ENCODE measurements at places on chromosomes 16 and 17.

DNA sequence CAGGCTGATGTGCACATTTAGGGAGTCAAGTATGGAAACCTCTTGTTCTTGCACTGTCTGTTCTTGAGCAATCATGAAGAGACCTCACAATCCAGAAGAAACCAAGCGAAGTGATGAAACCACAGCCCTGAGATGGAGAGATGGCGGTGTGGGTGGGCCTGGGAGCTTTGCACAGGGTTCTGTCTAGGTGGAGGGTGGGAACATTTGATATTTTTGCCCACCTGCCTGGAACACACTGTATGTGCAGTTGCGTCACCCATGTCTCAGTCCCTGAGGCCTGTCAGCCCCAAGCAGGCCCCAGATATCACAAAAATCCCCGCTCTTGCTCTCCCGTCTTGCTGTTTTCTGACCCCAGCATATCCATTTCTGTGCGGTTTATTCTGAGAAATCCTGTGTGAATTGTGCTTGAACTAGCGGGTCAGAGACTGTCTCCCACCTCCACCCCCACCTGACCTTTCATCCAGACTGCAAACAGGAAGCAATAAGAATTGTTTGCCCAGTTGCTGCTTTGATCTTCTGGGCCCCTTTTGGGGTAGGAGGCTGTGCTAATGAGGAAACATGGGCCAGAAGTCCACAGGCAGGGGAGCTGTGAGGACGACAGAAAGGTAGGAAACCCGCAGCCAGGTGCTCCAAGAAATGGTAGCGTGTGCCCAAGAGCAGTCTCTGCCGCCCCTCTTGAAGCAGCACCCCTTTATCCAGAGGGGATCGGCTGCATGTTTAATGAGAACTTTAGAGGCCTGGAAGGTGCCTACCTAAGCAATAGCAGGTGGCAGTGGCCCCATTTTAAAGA is 183.8 kb downstream of the CCDC182 start:
- no peak for DNase-seq

DNA sequence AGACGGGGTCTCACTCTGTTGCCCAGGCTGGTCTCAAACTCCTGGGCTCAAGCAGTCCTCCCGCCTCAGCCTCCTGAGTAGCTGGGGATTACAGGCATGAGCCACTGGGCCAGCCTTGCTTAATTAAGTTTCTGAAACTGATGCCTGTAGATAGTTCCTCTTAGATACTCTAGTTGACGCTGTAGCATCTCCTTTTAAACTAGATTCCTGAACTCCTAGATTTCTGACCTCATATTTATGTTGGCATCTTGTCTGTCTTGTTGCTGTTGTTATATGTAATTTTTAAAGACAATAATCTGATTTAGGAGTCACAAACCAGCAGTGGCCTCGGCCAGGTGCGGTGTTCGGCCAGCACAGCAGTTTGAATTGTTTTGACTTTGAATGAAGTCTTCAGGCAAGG is 37.5 kb downstream of the DHRS7B start:
- DNase-seq, result no peak

DNA sequence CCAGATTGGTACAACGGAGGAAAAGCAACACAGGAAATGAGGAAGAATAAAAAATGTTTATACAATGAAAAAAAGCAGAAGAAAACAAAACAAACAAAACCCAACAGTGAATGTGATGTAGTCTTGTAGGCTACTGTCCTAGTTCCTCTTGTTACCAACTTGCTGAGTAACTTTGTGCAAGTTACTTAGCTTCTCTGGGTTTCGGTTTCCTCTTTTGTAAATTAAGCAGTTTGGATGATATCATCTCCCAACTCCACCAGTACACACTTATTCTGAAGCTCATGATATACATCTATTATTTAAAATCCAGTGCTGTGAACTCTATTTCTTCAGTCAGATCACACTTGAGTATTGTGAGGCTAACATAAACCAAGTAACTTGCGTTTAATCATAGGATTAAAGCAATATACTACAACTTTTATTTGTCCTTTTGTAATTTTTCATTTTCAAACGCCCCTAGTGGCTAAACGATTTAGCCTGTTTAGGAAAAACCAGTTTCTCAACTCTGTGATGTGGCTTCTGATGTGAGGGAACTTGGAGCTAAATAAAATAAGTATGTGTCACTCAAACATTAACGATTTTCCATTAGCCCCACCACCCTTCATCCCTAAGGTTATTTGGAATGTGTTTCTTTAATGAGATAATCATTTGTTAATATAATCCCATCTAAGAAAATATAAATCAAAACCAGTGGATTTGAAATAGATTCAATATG is 1.4 kb upstream of the UNK start:
- DNase-seq, result no peak

DNA sequence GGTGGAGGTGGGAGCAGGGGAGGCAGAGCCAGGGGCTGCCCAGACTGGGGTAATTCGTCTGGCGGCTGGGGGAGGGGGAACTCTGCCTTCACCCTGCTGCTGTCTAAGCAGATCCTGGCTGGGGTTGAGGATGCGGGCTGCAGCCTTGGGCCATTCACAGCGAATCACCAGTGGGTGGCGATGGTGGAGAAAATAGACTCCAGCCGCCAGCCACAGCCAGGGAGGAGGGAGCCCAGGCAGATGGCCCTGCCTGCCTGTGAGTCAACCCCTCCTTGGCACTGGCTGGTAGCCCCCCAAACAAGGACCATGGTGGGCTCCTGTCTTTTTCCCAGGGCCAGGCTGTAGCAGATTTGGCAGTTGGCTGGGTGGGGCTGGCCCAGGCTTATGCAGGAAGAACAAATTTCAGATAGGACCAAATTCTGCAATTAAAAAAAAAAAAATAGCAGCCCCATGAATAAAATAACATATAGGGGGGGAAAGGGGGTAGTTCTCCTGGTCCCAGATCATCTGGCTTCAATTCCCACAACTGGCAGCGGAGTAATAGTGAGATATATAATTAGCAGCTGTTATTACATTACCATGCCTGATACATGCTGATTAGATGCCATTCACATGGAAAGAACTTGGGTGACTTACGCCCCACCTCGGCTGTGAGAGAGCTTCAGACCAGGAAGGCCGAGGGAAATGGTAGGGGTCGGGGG is 41.5 kb upstream of the CDH5 start:
- no peak for DNase-seq

- no peak for DNase-seq
Observed at GRCh38 chr17:46943501-46944393, 20.8 kb downstream of the GOSR2 start.

DNA sequence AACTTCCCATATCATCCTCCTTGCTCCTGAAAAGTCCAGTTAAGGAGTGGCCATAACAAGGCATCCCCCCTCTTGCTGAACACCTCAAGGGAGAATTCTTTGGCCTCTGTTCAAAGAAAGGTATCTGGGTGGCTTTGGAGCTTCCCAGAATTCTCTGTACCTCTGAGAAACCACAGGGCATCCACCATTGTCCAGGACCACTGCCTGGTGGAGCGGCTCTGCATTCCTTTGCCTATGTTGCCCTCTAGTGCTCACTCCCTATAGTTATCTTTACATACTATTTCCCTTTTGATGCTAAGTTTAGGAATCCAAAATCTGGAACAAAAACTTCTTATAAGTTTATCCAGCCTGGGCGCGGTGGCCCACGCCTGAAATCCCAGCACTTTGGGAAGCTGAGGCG is 30.3 kb downstream of the CHD9NB start:
- no peak for DNase-seq

DNA sequence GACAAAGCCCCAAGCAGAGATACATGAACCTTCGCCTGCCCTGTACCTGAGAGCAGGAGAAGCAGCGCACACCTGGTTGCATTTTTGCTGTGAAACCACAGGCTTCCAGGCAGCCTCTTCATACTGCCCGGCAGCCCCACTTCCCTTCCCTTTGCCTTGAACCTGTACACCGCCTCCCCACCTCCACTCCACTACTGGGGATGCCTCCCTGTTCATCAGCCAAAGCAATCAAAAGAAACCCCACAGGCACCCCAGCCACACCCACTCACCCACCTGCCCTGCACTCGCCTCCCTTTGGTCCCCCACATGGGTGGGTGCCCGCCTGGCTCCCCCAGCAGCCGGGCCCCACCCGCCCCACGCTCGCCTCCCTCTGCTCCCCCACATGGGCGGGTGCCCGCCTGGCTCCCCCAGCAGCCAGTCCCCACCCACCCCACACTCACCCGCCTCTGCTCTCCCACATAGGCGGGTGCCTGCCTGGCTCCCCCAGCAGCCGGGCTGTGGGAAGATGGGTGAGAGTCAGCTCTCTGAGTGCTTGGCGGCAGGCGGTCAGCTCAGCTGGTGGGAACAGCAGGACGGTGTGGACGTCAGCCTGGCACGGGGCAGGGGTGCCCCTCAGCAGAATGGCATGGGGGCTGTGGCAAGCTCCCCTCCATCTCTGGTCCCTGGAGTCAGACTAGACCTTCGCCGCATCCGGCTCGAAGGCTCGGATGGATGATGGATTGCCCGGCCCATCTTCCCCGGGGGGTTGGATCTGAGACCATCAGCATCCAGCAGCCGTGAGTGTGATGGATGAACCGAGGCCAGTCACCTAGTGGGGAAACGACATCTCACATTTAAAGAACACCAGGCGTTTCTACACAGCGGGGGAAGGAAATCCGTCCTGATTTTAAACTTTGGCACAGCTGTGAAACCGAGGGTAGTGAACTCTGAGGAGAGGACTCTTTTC is 135.6 kb downstream of the BANP start:
- no peak for DNase-seq

- peak; percentile 38 for DNase-seq
Observed at GRCh38 chr17:77829843-77830799, 128.4 kb upstream of the TNRC6C start.

- DNase-seq, result no peak
Observed at GRCh38 chr17:17107281-17107680, 65.0 kb downstream of the MPRIP start.

GRCh38 chr16:73190688-73191659 is 143.0 kb upstream of the ZFHX3 start:
- no peak for DNase-seq

- no peak for DNase-seq
Observed at GRCh38 chr17:47077576-47077975, 98.5 kb upstream of the RPRML start.

- peak; percentile 61 for DNase-seq
Observed at GRCh38 chr16:4693956-4694641, 737 bp downstream of the NUDT16L1 start.

DNA sequence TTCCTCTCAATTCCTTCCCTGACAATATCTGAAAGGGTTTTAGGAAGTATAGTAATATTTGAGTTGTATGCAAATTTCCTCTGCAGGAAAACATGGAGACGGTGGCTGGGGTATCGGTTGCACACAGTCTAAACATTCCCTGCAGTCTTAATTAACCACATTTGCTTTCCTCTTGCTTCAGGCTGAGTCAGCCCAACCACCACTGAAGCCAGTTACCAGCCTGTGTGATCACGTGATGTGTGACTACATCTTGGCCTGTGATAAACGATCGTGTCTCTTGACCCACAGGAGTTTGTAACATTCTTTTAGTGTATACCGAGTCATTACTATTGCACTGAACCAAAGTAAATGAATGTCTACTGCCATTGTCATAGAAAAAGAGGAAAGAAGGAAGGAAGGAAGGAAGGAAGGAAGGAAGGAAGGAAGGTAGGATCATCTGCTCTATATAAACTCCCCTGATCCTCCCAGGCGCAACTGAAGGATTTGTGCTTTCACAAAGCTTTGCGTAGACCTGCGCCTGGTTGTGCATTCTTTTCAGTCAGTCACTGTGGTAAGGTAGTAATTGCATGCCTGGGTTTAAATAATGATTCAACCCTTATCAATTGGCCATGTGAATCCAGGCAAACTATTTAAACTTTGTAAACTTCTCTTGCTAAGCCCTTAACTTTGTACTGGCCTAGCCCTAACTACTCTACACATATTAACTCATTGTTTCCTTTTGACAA is 280.6 kb upstream of the SALL1 start:
- DNase-seq, result peak; percentile 72

- no peak for DNase-seq
Observed at GRCh38 chr16:11619327-11619851, 32.7 kb upstream of the LITAF start.

- no peak for DNase-seq
Observed at GRCh38 chr16:80693553-80693952, 110.8 kb downstream of the CDYL2 start.

DNA sequence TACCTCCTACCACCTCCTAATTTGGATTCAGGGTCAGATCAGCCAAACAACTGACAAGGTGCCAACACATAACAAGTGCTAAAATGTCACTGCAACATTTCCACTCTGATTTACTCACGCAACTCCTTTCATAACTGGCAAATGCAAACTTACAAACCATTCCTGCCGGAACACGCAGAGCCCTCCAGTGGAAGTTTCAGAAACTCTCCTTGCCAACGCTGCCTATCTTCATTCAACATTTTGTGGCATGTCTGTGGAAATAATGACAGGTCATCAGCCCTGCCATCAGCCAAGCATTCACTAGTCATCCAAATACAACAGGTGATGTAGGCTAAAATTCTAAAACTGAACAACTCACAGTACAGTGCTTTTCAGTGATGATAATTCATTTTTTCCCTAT is 37.7 kb upstream of the OR3A1 start:
- DNase-seq, result no peak

- DNase-seq, result no peak
Observed at GRCh38 chr16:77744141-77744540, 21.8 kb downstream of the NUDT7 start.

GRCh38 chr16:12669908-12670307 is 133.8 kb downstream of the CPPED1 start:
- no peak for DNase-seq

DNA sequence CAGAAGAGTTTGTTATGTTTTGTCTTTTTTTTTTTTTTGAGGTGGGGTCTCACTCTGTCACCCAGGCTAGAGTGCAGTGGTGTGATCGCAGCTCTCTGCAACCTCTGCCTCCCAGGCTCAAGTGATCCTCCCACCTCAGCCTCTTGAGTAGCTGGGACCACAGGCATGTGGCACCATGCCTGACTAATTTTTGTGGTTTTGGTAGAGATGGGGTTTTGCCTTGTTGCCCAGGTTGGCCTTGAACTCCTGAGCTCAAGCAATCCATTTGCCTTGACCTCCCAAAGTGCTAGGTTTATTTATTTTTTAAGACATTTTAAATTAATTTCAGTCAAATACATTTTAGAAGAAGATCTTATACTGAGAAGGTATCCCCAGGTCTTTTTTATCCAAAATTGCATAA is 366.7 kb downstream of the KCNJ2 start:
- DNase-seq, result no peak

- DNase-seq, result no peak
Observed at GRCh38 chr16:17392857-17393692, 77.7 kb downstream of the XYLT1 start.

DNA sequence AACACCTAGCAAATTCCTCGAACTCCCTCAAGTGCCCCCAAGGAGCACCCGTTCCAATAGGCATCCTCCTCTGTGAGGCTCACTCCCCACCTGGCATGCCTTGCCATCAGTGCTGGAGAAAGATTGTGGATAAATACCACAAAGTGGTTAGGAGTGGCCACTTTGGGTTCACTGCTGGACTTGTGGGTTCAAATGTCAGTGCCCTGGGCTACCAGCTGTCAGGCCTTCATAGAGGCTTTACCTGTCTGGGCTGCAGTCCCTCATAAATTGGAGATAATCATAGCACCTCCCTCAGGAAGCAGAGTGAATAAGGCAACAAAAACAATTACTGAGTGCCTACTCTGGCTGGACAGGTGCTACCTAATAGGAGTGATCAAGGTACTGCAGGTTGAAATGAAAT is 1.5 kb upstream of the SYT17 start:
- no peak for DNase-seq

Measured in RWPE2 (cell line).